ENCODE measurements at places on chromosomes 16 and 17.

- no peak for DNase-seq
These were observed 2.6 kb downstream of the PDF start for GRCh38 chr16:69327585-69328310.

GRCh38 chr16:31507617-31507928, 618 bp downstream of the RUSF1 start:
- no peak for DNase-seq

GRCh38 chr17:55295411-55296170, 30.8 kb downstream of the HLF start:
- DNase-seq: peak; percentile 48

GRCh38 chr17:18225642-18226283, 328 bp downstream of the LLGL1 start:
- DNase-seq: no peak

DNA sequence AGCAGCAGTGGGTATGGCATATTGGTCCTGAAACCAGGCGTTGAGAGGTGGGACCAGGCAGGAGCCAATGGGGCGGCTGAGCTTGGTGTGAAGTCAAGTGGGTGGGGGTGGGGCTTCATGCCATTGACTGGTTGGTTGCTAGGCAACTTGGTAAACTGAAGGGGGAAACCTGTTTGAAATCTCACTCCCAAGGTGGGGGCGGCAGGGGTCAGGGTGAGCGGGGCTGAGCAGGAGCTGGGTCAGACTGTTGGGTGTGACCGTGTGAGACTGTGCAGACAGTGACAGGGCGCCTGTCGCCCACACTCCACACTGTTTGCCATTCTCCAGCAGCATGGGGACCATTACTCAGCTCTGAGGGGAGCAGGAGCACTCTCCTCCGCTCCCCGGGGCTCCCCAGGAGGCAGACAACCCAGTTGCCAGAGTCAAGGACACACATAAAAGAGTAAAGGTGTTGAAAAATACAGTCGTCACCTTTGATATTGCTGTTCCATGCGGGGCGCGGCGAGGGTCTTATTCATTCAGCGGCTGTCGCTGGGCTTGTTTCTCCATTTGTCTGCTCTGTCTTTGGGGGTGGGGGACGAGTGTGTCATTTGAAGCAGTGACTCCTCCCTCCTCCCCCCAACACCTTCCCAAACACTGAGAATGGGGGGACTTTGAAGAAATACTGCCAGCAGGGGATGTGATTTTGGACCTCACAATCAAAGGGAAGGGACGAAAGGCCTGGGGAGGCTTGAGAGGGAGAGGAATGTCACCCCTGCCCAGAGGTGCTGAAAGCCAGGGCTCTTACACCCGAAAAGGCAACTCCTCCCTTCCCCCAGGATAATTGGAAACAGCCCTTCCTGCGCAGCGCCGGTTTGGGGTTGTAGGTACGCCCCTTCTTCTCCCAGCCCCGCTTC, 1.2 kb upstream of the EFNB3 start:
- no peak for DNase-seq

- no peak for DNase-seq
These were observed 16.8 kb downstream of the TMEM94 start for GRCh38 chr17:75473246-75473645.

DNA sequence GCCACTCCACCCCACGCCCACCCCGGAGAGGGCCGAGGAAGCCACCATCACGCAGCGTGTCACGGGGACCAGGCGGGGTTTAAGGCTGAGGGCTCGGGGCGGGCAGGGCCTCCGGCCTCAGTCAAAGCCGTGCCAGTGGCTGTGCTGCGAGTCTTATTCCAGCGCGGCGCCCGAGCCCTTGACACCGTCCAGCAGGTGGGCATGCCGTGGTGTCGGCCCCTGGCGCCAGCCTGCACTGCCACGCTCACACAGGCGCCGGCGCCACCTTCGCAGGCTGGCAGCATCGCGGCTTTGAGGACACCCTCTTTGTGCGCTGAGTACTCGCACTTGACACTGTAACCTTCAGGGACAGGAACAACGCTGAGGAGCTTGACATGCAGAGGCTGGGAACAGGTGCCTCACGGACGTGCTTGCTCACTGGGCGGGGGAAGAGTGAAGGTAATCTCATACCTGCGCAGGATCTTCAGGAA, 34.0 kb upstream of the ZNF629 start:
- no peak for DNase-seq

DNA sequence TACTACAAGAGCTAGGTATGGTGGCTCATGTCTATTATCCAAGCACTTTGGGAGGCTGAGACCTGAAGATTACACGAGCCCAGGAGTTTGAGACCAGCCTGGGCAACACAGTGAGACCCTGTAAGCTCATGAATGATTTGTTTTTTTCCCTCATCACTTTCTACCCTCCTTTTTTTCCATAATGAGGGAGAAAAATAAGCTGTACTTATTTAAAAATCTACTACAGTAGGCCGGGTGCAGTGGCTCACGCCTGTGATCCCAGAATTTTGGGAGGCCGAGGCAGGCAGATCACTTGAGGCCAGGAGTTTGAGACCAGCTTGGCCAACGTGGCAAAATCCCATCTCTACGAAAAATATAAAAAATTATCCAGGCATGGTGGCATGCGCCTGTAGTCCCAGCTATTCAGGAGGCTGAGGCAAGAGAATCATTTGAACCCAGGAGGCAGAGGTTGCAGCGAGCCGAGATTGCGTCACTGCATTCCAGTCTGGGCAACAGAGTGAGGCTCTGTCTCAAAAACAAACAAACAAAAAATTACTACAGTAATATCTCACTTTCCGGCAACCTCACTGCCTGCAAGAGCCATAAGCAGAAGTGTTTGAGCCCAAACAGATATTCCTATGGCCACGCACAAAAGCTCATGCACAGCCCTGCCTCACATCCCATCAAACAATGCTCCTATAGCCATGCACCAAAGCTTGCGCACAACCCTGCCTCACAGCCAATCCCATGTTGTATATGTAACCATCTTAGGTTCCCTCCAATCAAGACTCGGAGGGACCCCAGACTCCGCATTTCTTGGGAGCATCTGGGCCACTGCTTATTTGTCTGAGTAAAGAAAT, 37.4 kb downstream of the TK2 start:
- no peak for DNase-seq

- DNase-seq: no peak
These were observed 29.0 kb upstream of the ATP2C2 start for GRCh38 chr16:84339311-84339710.

DNA sequence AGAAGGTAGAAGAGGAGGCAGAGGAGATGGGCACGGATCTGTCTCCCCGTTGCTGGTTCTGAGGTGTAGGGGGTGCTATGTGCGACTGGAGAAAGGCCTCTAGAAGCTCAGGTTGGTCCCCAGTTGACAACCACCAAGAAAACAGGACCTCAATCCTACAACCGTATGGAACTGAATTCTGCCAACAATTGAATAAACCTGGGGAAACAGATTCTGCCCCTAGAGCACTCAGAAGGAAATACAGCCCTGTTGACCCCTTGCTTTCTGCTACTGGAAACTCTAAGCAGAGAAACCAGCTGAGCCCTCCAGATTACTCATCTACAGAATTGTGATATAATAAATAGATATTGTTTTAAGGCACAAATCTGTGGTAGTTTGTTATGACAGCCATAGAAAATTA, 313.0 kb upstream of the GOT2 start:
- DNase-seq: no peak

DNA sequence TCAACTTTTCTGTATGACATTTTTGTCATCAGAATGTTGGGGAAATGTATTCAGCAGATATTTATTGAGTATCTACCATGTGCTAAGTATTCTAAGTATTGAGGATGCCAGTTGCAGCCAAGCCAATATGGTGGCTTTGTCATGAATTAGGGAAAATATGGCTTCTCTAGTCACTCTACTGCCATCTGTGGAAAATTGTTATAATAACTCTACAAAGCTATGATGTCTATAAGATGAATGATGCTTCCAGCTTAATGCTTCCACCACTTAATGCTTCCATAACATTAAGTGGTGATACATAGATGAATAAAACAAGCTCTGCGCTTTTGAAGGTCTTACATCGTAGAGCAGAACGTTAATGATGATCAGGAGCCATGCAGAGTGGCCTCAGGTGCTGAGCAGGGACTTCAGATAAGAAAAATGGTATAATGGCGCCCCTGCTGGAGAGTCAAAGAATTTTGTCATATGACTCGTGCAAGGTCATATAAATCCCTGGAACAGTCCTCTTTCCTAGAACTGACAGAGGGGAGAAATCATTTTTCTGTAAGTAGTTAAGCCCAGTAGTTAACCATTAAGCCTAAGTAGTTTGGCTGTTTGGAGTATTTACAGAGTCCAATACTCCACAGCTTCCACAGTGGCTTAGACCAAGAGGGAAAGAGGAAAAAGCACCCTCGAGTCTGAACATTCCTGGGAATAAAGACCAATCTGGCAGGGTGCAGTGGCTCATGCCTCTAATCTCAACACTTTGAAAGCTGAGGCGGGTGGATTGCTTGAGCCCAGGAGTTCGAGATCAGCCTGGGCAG, 2.7 kb upstream of the TMIGD1 start:
- DNase-seq: no peak

DNA sequence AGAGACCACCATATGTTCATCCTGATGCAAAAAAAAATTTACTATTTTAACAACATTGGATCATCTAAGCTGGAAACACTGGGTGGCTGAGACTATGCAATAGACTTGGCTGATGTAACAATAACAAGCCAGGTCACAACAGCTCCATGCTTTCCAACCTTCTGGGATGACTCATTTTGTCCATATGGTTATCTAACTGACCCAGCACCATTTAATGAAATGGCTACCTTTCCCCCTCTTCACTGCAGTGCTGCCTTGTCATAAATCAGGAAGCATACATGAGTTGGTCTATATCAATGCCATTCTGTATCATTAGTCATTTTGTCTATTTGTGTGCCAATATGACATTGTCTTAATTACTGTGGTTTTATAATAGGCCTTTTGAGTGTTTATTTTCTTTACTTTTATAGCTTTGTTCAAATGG, 217.6 kb upstream of the KCNJ16 start:
- DNase-seq: no peak

DNA sequence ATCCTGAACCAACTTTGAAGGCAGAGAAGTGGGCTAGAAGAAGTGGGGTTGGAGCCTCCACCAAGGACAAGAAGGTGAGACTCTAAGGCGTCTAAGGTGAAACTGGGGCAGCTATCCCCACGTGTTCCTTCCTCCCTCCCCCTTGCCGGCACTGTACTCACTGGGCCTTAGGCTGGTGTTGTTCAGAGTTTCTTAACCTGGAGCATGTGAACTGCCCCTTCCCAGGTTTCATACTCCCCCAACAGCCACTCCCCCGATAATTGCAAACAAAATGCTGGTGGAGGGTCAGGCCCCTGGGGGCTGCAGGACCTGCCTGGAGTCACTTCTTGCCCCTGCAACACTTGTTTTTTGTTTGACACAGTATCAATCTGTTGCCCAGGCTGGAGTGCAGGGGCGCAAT, 7.3 kb upstream of the SOCS3 start:
- DNase-seq: no peak

- DNase-seq: no peak
These were observed 44.1 kb upstream of the MYH10 start for GRCh38 chr17:8674344-8675305.

DNA sequence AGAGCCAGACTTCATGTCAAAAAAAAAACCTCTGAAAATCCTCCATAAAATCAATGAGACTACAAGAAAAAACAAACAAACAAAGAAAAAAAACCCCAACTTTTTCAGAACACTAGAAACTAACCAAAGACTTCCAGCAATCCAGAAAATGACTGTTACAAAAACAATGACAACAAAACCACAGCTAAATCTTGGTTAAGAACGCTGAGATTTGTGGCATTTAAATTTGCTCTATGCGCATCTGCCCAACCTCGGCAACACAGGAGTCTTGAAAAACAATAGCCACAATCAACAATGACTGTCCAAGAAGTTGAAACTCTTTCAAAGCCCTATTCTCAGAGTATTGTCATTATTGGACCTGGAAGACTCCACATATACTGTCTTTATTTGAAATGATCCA, 402.4 kb downstream of the ZFHX3 start:
- DNase-seq: no peak

DNA sequence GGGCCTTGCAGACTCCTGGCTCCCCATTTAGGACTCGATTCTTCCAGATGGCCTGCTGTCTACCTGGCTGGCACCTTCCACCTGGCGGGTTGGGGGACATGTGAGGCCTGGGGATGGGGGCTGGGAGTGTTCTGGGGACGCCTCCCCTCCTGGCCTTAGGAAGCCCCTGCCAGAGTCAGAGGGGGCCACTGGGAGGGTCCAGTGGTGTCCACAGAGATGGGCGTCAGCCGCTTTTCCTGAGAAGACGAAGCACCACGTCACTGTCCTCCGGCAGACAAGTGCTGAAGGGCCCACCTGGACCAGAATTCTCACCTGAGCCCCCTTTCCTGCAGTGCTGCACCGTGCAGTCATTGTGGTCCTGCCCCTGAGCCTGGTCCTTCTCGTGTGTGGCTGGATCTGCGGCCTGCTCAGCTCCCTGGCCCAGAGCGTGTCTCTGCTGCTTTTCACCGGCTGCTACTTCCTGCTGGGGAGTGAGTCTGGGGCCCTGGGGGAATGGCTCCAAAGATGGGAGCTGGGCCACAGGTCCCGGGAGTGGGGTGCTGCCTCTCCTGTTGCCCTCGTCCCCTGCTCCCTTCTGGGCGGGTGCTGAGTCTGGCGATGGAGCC, 2.9 kb downstream of the TMEM235 start:
- DNase-seq: no peak

DNA sequence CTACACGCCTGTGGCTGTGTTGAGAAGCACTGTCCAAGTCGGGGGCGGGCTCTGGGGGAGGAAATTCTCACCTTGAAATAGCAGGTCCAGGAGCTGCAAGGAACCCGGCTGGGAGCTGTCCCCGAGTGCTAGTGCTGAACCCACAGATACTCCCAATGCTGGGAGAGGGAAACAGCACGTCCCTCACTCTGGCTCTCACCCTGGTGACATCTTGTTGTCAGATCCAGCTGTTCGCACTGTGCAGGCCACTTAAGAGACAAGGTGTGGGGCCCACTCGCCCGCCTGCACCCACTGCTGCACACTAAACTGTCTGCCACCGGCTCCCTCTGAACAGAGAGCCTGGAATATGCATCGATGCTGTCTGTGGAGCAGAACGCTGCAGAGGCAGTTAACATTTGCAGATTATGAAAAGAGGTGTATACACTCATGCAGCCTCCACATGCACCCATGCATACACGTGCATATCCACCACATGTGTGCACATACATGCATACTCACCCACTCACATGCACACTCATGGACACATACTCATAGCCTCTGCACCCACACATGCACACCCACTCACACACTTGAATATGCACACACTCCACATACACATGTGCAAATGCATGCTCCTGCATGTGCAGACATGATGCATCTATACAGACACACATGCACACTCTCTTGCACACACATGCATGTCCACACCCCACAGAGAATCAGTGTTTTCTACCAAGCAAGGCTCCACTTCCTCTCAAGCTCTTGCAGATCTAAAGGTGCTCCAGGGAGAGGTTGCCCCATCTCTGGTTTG, 42.0 kb downstream of the MGAT5B start:
- peak; percentile 68 for DNase-seq

DNA sequence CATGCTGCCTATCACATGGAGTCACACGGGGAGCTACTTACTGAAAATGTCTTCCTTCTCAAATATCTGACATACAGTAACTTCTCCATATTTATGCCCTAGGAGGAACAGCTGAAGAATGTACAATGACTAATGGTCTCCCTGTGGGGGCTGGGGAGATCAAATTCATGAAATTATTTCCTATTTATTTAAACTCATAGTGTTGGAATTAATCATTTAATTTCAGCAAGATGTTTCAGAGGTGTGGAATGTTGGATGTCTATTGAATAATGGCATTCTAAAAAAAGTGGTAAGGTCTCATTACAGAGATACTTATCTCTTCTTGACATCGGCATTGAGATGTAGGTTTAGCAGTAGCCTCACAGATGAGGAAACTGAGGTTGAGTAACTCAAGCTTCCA, 214.3 kb upstream of the CDH11 start:
- DNase-seq: no peak
